ENCODE measurements at places on chromosomes 16 and 17. TPM values are rescaled to one million over a fixed set of nuclear protein-coding genes. Genes with fewer than 3 reads are reported as not detected.

NXPH3 gene
- total RNA-seq: 0.19 TPM

CCL17 gene
- not detected for total RNA-seq

CA7 gene
- not detected for total RNA-seq

TNFSF13 gene
- 1.9 TPM for total RNA-seq

PHLPP2 gene
- 8.8 TPM for total RNA-seq

ENPP7 gene
- not detected for total RNA-seq

TEX14 gene
- total RNA-seq: not detected

CALCOCO2 gene
- total RNA-seq: 81.8 TPM

DYNLL2 gene
- 22.9 TPM for total RNA-seq

OTOP2 gene
- total RNA-seq: 0.06 TPM

CACNA1G gene
- 4.6 TPM for total RNA-seq

Data from A549 treated with CpdA at 1 μM for 4 hours (cell line).